ENCODE measurements at places on chromosomes 11 and 22.

GRCh38 chr11:114088836-114089235, 29.3 kb downstream of the ZBTB16 start:
- DNase-seq: no peak

GRCh38 chr22:23386822-23387580, 193.1 kb downstream of the IGLL1 start:
- no peak for DNase-seq

DNA sequence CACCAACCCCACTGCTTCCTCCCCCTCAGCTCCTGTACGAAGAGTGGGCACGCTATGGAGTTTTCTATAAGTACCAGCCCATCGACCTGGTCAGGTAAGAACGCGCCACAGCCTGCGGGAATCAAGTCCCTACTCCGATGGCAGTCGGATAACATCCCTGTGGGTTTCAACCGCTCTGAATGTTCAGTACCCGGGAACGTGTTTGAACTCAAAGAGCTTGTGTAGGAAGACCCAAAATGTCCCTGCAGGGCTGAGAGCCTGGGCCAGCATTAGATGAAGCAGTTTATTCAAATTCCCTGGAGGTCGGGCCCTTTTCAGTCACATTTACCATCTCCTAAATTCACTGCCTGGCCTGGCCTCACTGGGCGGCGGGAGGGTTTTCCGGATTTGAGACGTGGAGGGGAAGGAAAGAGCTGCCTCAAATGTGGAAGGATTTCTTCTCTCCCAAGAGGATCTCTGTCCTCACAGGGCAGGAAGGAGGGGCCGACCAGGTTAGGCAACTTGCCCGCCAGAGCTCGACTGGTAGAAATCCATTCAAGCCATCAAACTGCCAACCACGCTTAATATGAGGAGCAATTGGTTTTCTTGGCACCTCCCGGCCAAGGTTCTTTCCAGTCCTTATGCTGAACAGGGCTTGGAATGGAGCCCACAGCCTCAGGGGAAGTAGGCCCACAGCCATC, 46.3 kb downstream of the ANO1 start:
- DNase-seq: no peak

DNA sequence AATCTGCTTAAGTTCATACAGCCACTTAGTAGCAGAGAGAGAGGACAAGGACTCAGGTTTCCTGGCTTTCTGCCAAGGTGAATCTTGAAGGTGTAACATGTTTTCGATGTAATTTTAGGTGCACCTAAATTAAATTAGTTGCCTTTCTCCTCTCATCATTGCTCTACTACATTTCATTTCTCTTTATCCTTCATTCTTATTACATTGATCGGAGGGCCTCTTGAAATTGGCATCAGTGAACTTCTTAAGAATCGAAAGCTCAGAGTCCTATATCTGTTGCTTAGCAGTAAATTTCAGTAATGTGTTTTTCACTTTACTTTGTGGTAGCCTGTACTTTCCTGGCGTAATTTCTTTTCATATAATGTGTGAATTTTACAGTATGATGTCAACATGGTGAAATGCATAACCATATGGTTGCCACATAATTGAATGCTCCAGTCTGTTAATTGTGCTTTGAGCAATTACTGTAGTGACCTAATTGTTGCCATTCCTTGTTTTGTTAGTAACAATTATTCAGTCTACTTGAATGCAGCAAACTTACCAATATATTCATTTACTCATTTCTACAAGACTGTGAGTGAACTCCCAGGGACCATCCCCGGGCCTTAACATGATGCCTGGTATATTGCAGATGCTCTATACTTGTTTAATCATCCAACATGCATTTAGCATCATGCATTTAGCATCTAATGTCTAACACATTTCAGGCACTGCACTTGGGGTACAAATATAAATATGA, 138.1 kb downstream of the MAML2 start:
- no peak for DNase-seq

DNA sequence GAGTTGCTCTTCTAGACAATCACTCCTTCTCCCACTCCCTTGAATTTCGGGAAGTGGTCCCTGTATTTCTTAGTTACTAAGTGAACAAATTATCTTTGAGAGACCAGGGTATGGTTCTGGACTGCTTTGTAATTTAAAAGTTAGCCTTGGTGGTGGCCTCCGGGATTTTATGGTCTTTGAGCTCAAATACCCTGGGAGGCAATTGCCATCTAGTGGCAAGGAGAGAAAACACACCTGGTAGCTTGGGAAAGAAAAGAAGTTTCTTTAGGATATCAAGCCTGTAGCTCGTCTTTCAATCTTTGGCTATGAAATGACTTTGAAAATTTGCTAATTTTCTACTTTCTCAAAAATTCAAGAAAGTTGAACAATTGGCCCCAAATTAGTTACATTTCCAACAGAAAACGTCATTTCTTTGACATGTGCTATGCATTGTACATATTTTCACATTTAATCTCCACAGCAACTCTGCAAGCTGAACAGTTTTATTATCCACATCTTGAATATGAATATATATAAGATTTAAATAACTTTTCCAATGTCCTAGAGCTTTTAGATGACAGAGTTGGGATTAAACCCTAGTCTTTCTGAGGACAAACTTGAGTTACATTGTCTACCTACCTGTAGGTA, 39.1 kb downstream of the MMP27 start:
- DNase-seq: peak; percentile 64

DNA sequence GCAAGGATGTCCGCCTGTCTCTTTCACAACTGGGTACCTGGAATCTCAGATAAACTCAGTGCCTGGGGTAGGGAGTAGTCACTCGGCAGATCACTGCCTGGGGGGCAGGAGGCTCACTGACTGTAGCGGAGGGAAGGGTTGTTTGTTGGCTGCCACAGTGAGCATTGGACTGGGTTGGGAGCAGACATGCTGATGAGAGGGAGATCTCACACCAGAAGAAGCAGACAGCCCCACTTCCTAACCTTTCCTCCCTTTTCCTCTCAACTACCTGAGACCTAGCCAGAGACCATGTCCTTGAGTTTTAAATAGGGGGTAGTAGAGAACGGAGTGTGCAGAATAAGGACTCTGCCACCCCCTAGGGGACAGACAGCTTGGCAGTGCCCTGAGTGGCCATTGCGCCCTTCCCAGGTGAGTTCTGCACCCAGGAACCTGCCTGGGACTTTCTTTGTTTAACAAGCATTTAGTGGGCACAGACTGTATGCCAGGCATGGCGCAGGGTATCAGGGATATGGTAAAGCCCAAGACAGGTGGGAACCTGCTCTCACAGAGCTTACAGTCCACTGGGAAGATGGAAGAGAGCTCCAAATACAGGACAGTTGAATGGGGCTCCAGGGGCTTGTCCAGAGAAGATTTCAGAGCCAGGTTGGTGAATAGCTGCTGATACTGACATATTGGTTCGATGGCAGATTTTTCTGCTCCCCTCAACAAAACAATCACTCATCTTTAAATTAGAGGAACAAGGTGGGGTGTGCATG, 115.7 kb upstream of the NNMT start:
- peak; percentile 22 for DNase-seq

DNA sequence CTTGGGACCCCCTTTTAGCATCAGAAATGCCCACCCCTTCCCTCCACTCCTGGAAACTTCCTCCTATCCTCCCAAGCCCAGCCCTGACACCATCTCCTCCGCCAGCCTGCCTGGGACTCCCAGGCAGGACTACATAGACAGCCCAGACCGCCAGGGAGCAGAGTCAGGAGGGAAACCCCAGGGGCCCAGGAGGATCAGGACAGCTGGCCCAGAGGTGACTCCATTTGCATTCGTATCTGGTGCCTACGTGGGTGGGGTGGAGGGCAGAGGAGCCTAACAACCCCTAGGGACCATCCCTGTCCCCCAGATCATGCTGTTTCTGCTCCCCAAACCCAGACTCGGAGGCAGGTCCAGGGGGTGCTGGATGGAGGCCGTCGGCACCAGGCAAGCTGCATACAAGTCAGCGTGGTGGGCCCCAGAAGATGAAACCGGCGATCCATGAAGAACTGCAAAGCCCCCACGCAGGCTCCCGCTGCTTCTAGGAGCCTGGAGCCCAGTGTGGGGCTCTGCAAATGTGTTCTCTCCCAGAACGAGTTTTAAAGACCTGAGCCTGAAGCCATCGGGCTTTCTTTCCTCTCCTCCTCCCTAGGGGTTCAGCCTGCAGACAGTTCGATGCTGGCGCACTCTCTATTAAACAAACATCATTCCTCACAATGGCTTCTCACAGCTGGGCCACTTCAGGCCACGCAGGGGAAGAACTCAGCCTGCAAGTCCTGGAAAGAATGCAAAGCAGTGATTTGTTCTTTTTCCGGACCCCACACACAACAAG, 1506.8 kb downstream of the BRD1 start:
- no peak for DNase-seq

GRCh38 chr11:66904055-66904454, 47.2 kb downstream of the LRFN4 start:
- no peak for DNase-seq

- no peak for DNase-seq
These were observed 65.6 kb upstream of the SHISAL1 start for GRCh38 chr22:44378380-44378779.

- DNase-seq: peak; percentile 81
These were observed 988 bp downstream of the TNRC6B start for GRCh38 chr22:40178417-40179409.

GRCh38 chr11:5596607-5597201, at the start of gene TRIM6:
TSS of gene TRIM6 (plus strand) at chr11:5596637. CDS start at chr11:5596898, 261 bp downstream.
- DNase-seq: peak; percentile 59

- peak; percentile 82 for DNase-seq
These were observed 8.6 kb downstream of the SNAP29 start for GRCh38 chr22:20867179-20868024.

GRCh38 chr22:24355574-24355973, 71.8 kb upstream of the ADORA2A start:
- DNase-seq: peak; percentile 52

- DNase-seq: no peak
These were observed 157.1 kb downstream of the BLID start for GRCh38 chr11:121958971-121959325.

DNA sequence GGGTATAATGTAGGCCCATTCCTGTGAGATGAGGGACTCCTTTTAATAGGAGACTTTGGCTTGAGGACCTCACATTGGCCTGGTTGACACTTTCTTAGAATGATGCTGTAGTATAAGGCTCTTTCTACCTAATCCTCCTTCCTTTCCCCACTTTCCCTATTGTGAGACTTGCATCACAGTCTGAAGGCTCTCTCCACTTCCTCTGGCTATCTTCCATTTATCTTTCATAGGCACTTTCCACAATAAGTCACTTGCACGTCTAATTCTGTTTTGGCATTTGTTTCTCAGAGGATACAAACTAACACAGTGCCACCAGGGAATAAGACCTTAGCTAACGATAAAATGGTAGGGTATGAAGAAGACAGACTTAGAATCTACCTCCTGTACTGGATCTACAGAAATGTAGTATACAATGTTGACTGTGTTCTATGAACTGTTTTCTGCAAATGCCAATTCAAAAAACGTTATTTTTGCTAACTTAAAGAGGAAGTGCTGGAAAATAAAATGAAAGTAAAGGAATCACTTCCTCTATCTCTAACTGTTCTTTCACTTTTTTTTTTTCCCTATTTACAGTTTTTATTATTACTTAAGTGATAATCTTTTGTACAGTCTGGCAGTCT, 17.9 kb upstream of the PDE3B start:
- no peak for DNase-seq

GRCh38 chr11:119589001-119589400, 140.0 kb downstream of the NECTIN1 start:
- no peak for DNase-seq

DNA sequence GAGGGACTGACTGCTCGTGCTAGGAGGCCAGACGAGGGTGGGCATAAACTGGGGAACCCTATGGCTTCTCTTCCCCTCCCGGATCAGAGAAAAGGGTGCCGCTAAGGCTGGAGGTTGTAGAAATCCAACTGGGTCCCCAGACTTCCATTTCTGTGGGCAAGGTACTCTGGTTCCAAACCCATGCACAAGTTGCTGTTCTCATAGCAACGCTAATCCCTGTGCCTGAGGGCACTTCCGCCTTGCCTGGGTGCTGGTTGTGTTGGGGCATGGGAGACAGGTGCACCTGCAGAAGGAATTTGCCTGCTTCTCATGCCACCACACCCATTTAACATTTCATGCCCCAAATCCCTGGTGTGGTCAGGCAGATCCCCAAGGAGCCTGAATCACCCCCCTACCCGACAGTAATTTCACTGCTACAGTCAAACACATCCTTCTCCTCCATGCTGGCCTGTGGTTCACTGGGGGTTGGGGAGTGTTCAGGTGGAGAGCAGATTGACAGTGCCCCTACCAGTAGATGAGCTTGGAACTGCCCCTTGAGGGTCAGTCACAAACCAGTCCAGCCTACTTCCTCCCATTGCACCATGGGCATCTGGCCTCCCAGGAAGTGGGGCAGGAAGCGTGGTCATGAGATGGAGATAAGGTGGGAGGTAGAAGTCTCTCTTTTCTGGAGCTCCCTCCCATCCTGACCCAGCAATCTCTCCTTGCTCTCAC, 1.2 kb downstream of the C2CD2L start:
- DNase-seq: peak; percentile 28

GRCh38 chr11:131370901-131371790, 731 bp downstream of the NTM start:
- DNase-seq: no peak

- DNase-seq: no peak
These were observed 3.3 kb upstream of the EPS8L2 start for GRCh38 chr11:702462-703461.

- no peak for DNase-seq
These were observed 61.1 kb upstream of the PICALM start for GRCh38 chr11:86129740-86130540.

DNA sequence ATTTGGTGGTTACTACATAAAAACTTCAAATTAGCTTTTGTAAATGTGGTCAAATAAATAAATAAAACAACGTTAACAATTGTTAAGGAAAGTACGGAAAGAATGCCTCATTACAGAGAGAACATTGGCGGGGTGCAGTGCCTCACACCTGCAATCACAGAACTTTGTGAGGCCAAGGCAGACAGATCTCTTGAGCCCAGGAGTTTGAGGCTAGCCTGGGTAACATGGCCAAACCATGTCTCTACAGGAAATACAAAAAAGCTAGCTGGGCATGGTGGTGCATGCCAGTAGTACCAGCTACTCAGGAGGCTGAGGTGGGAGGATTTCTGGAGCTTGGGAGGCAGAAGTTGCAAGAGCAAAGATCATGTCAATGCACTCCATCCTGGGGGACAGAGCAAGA, 59.4 kb upstream of the VPREB1 start:
- DNase-seq: no peak

DNA sequence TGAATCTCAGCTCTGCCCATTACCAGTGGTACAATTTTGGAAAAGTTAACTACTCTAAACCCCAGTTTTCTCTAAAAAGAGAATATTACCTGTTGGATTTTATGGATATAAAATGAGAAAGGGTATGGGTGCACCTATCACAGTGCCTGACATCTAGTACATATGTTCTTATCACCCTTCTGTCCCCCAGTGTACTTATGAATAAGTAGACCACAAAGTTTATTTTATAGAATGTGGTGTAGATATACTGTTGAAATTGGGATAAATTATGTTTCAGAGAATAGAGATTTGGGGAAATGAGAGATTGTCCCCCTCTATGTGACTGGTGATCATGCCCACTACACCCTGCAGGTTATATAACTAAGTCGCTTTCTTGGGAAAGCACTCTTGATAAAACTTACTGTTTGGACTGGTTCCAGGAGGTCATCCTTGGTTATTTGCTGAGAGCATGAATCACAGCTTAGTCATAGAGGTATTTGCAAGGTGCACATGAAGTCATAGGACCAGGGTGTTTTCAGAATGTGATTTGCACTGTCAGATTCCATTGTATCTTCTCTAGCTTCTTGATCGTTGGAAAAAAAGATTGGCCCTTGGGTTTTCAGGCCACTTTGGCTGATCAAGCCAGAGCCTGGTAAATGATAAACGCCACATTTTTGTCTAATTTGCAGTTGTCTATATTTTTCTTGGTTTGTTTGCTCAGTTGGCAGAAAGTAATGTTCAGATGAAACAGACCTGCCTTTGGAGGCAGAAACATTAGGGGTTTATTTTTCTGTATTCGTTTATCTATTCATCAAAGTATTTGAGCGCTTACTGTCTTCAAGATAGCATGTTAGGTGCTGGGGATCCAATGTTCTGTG, 21.3 kb downstream of the STX3 start:
- DNase-seq: peak; percentile 55
